T follicular helper cell (primary cell): ENCODE measurements at places on chromosomes 1 and 21.

DNA sequence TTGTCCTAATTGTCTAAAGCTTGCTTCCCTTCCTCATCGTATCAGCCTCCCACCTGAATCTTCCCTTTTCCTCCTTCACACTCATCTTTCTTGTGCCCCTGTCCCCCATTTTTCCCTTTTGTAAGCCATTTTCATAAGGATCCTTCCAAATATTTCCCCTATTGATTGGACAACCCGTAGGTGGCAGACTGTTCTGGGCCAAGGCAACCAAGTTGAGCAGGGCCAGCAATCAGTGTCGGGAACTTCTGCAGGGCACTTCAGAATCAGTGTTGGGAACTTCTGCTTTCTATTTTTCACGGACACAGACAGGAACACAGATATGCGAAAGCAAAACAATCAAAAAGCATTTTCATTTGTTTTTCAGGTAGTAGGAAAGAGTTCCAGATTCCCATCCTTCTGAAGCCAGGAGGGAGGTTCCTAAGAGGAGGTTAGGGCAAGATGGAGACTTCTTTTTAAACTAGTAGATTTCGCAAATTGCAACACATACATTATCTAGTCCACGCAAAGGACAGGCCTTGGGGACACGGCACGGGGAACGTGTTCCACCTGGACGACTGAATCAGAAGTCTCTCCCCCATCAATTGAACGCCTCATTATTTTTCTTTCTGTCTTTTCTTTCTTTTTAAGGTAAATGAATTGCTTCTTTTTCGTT is 691 bp upstream of the MPZL1 start:
- DNase-seq = no peak

GRCh38 chr1:67958472-67958871 is 92.0 kb downstream of the DIRAS3 start:
- DNase-seq = no peak

DNA sequence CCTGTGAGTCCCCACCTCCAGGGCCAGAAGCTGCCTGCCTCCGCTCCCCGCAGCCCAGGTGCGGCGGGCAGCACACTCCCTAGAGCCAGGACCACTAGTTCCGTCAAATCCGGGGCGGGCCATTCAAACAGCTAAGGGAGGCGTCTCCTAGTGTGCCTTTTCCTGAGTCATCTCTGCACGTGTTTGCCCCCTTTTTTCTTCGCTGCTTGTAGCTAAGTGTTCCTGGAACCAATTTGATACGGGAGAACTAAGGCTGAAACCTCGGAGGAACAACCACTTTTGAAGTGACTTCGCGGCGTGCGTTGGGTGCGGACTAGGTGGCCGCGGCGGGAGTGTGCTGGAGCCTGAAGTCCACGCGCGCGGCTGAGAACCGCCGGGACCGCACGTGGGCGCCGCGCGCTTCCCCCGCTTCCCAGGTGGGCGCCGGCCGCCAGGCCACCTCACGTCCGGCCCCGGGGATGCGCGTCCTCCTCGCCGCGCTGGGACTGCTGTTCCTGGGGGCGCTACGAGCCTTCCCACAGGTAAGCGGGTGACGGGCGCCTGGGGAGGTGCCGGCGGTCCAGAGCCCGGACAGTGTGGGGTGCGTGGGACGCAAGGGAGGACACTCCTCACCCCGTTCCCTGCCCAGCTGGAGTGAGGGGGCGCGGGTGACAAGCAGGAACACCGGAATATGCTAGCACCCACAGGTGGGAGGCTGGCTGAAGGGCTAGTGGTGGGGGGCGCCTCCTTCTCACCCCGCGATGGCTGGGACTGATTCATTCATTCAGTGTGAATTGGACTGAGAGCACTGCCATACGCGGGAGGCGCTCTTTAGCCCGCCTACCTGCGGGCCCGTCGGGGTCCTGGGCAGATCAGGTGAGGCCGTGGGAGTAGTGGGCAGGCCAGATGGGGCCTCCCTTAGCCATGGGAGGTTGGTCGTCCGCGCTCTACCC is at the start of gene TNFRSF8:
Gene TNFRSF8, plus strand, starts transcription at position 163 of the 932 bp plus-strand sequence. Its CDS starts 296 bp downstream, at position 459.
- DNase-seq = no peak

DNA sequence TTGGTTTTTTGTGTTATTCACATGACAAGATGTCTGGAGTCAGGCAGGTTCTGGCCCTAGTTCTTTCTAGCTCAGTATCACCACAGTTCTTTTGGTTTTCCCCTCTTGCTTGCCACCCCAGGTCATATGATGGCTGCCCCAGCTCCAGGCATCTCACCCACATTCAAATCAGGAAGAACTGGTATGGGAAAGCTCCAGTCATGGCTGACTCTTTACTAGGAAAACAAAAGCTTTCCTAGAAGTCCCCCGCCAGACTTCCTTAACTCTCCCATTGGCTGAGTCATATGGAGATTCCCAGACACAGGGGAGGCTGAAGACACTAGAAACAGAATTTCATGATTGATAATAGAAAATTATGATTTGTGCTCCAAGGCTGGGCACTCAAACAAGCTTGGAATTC is 22.1 kb upstream of the EYA3 start:
- no peak for DNase-seq

GRCh38 chr1:86507935-86508582 is 38.8 kb upstream of the CLCA4 start:
- no peak for DNase-seq

DNA sequence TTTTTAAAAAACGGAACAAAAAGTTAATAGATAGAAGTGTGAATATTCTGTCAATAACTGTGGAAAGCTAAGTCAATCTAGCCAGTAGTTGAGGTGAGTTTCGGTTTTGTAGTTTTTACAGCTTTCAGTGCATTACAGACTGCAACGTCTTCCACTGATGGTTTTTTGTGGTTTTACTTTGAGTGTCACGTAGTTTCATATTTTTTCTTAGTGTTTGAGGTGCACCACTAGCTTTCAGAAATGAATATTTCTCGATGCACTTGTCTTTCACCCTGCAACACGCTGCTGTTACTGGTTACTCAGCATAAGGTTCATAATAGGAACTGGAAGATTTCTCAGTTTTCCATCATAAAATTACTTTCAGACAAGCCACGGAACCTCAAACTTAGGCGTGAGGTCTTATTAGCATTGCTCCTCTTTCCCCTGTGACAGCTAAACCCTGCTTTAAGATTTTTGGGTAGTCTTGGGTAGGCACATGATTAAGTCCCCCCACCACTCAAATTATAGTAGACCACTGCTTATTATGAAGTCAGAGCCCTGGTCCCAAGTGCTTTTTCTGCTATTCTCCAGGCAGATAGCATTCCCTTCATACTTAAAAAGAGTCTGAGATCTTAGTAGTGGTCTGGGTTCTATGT is 1412.7 kb downstream of the KCNT2 start:
- no peak for DNase-seq

GRCh38 chr1:223742856-223743517 is 30.6 kb downstream of the CAPN2 start:
- DNase-seq = no peak

- DNase-seq = no peak
These were observed 18.8 kb downstream of the DEGS1 start for GRCh38 chr1:224201853-224202252.

GRCh38 chr1:170596701-170597100 is 64.7 kb downstream of the GORAB start:
- DNase-seq = no peak

DNA sequence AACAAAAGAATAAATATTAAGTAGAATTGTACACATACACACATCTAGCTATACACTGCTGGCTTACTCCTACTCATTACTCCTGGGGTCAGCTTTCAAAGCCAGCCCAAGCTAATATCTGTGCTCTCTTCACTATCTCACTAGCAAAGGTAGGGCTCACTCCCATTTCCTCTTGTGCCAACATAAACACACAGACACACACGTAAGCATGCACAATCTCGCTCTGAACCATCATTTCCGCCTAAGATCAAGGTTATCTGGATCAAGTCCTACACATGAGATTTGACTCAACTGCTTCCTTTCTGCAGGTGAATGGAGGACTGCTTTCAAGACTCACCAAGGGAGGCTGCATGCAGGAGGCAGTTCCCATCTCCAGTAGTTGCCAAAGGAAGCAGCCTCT is 28.8 kb upstream of the MTMR11 start:
- DNase-seq = no peak

- DNase-seq = no peak
These were observed 71.2 kb downstream of the VWA5B1 start for GRCh38 chr1:20361805-20362381.

DNA sequence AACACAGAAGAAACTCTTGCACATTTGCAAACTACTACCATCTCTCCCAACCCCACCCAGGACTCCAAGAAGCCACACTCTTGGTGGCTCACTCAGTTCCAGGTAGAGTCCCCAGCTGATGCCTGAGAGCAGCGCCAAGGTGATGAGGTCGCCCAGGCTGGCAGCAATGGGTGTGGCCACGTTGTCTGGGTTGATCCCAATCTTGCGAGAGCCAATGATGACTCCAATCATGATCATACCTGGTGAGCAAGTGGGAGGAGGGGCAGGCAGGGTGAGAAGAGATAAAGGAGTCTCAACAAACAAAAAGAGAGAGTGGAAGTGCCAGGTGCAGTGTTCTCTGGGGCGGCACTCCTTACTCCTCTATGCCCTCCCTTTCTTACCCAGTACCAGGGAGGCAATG is 14.4 kb downstream of the SLC41A1 start:
- no peak for DNase-seq

DNA sequence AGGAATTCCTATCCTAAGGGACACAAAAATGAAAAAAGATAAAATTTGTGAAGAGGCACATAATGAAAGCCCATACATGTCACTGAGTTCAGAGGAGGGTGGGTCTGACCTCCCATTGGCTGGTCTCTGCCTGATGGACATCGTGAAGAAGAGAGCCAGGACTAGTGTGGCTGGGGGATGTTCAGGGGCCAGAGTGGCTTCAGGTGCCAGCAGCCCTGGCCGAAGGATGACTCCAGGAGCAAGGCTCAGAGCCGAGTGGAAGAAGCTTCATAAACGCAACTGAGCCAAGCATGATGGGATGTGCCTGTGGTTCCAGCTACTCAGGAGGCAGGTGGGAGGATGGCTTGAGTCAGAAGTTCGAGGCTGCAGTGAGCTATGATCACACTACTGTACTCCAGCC is 56.9 kb upstream of the ATP5PO start:
- DNase-seq = no peak

GRCh38 chr1:225772323-225772768 is 5.3 kb upstream of the SRP9 start:
- DNase-seq = no peak

- no peak for DNase-seq
These were observed 1331.1 kb downstream of the MRPL39 start for GRCh38 chr21:24276204-24276603.
